Osteoblast (primary cell): ENCODE measurements at places on chromosomes 2 and 18.

- no peak overlapping the region for H3K27ac ChIP-seq
- no peaks in the 10 kb centered on the region for H3K27me3 ChIP-seq
- DNase-seq = no peak
- no peak overlapping the region for H3K4me3 ChIP-seq
- no peaks in the 10 kb centered on the region for H3K4me1 ChIP-seq
- no peaks in the 10 kb centered on the region for H3K36me3 ChIP-seq
Measured at GRCh38 chr2:138724327-138724726, 55.9 kb downstream of the NXPH2 start.

DNA sequence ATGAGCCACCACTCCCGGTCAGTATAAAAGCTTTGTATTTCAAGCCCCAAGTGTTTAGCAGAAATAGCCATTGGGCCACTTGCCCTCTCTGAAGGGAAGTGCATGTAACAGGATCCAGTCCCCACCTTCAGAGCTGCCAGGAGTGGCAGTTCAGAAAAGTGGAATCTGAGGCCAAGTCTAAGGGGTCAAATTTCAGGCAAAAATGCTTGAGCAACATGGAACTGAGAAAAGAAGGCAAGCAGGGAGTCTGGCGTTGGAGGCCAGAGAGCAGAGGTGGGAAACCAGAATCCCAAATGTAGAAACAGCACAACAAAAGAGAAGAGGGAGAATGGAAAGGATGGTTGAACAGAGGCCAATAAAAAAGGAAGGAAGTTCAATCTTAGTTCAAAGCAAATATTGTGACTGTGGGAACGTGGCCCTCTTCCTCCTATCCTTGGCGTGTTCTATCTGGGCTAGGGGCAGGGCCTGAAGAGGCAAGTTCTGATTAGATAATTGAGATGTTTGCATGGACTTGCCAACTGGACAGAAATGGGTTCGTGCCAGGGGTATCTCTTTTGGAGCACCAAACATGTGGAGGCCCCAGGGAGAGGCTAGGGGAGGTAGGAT lies 102.2 kb downstream of the AP1S3 start:
- H3K36me3 ChIP-seq = no peaks in the 10 kb centered on the region
- no peak for DNase-seq
- no peaks in the 10 kb centered on the region for H3K27me3 ChIP-seq

DNA sequence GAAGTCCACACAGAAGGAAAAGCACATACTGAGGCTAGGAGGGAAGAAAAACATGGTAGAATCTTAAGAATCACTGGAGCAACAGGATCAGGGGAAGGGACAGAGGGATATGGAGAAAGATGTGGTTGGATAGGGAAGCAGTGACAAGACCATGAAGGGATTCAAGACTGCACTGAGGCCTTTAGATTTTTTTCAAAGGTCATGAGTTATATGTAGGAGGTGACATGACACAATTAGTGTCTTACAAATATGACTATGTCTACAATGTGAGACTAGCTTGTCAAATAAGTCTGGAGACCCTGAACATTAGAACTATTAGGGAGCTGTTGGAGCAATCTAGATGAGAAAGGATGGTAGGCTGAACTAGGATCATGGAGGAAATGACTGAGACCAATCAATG lies 1130.3 kb upstream of the ZEB2 start:
- H3K36me3 ChIP-seq = no peaks in the 10 kb centered on the region
- H3K4me1 ChIP-seq = peaks cover 18% of the 10 kb centered on the region
- no peak for DNase-seq
- no peak overlapping the region for H3K4me3 ChIP-seq
- H3K27ac ChIP-seq = no peak overlapping the region

DNA sequence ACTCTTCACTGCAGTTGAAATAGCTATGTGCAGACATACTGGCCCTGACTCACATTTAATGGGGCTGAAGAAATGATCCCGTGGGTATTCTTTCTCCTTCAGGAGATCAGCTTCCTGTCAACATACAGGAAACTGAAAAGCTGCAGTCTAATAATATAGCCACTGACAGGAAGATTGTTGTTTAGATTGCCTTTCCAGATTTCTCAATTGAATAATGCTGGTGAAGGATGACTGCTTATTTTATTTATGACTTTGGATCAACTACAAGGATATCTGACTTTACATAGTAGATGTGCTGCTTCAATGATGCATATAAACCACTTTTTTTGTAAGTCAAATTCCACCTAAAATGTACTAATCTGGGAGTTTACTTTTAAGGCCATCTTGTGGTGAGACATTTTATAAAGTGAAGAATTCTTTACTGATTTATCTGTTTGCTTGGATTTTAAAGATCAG lies 93.4 kb upstream of the MAP4K3 start:
- no peaks in the 10 kb centered on the region for H3K27me3 ChIP-seq
- H3K36me3 ChIP-seq = no peaks in the 10 kb centered on the region
- peak overlapping the region; percentile 48 for H3K27ac ChIP-seq
- peak; percentile 84 for DNase-seq

GRCh38 chr2:129709001-129709955 lies 270.2 kb upstream of the RAB6C start:
- no peaks in the 10 kb centered on the region for H3K27me3 ChIP-seq
- no peaks in the 10 kb centered on the region for H3K4me1 ChIP-seq
- H3K4me3 ChIP-seq = no peak overlapping the region
- H3K27ac ChIP-seq = no peak overlapping the region
- no peak for DNase-seq

DNA sequence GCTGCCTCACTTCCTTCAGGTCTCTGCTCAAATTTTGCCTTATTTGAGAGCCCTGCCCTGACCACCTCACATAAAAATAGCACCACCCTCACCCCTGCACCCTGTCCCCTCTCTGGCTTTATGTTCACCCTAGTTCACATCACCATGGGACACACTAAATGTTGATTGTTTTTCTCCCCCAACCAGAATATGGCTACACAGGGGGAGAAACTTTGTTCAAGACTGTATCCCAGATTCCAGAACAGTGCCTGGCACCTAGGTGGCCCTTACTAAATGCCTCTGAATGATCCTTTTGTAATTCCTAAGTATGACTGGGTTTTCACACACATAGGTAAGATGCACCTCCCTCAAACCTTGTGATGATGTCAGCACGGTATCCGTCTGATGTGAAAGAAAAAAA lies 28.4 kb upstream of the CATIP start:
- no peak overlapping the region for H3K27ac ChIP-seq
- peaks cover 15% of the 10 kb centered on the region for H3K4me1 ChIP-seq
- H3K27me3 ChIP-seq = no peaks in the 10 kb centered on the region
- DNase-seq = peak; percentile 67
- no peaks in the 10 kb centered on the region for H3K36me3 ChIP-seq

DNA sequence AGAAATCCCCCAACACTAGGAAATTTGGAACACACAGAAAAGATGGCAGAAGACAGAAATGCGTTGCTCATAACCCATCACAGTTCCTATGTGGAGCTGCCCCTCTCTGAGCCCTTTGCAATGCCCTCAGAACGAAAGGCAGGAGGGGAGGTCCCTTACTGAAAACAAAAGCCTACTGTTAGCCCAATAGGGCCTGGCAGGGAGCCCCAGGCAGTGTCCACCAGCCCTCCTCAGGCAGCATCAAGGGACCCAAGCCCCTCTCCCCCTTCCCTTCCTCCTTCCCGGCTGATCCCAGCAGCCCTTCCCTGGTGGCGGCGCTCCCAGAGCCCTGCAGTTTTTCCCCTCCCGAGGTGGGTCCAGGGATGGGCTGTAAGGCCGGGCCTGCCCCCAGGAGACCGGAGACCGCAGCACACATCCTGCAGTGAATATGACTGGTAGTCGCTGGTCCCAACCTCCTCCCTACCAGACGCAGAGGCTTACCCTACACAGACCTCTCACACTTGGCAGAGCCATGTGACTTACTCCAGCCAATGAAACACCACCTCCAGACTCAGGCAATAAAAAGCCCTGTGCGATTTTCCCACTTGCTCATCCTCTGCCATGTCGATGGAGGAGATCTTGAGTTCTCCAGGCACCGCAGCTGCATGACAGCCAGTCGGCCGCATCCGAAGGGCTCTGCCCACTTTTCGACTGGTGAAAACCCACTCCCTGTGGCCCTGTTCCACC lies 19.4 kb upstream of the DUSP2 start:
- H3K27me3 ChIP-seq = no peaks in the 10 kb centered on the region
- no peak overlapping the region for H3K4me3 ChIP-seq
- DNase-seq = peak; percentile 83
- no peak overlapping the region for H3K27ac ChIP-seq
- no peaks in the 10 kb centered on the region for H3K36me3 ChIP-seq

DNA sequence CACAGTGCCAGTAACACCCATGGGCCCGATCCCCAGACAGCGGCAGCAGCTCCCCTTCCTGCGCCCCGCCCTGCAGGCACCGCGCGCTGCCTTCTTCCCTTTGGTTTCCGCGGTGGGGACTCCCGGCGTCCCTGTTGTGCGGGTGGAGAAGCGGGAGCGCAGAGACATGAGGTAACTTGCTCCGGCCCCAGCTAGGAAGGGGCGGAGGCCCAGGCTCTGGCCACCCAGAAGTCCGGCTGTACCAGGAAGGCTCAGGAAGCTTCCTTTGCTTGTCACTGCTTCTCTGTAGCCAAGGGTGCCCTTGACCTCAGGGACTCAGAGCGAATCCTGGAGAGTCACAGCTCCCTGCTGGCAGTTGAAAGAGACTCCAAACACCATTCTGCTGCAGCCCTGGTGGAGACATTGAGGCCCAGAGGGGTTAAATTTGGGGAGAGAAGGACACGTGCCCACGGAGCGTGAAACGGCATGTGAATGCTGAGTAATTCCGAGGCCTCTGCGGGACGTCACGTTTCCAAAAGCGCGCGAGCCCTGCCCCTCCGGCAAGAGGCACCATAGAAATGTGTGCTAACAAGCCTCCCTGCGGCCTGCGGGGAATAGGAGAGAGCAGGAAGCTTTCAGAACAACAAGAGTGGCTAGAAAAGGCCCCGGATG lies 6.7 kb upstream of the ADCY3 start:
- no peak overlapping the region for H3K27ac ChIP-seq
- DNase-seq = peak; percentile 91
- H3K27me3 ChIP-seq = no peaks in the 10 kb centered on the region
- H3K36me3 ChIP-seq = no peaks in the 10 kb centered on the region
- peaks cover 11% of the 10 kb centered on the region for H3K4me1 ChIP-seq
- H3K4me3 ChIP-seq = peak overlapping the region; percentile 53

DNA sequence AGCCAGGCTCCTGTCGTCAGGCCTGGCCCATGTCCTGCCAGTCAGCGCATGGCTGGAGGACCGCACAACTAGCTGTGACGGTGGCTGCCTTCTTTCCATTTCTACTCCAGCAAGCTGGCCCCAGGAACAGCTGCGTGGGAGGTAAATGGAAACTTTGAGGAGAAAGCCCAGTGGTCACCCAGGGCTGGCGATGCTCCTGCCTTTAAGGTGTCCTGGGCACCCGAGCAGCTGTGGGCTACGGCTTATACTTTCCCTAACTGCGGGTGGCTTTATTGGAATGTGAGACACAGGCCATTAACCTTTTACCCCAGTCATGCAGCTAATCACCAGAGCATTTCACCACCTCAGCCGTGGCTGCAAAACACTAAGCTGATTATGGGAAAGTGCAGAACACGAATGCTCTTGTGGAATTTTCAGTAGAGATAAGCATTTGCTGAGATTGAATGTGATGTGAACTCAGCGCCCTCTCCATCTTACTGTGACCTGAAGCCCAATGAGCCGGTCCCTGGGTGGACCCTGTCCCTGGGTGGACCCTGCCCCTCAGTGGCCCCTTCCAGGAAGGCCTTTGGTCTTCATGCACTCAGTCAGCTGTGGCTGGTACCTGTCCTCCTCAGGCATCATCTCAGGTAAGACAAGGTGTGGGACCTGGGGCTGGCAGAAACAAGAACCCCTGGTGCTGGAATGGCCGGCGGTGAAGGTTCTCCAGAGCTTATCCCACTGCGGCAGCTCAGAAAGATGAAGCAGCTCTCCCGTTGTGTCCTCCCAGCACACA lies 275.4 kb upstream of the HS6ST1 start:
- H3K4me1 ChIP-seq = no peaks in the 10 kb centered on the region
- H3K27me3 ChIP-seq = peaks cover 4% of the 10 kb centered on the region
- H3K27ac ChIP-seq = no peak overlapping the region

DNA sequence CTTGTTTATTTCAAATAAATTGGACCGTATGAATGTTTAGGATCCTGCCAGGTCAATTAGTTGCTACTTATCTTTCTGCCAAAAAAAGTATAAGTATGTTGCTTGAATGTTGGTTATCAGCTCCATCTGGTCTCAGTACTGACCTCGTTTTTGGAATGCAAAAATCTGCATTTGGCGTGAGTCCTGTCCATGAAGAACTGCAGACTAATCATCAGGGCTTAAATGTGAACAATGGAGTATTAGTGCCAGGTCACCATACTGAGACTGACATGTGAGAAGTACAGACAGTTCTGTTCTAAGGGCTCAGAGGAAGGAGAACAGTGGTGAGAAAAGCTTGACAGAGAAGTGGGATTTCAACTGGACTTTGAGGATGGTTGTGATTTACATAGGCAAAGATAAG lies 393.1 kb upstream of the SLC14A2 start:
- peaks cover 10% of the 10 kb centered on the region for H3K4me1 ChIP-seq
- H3K4me3 ChIP-seq = no peak overlapping the region
- H3K27ac ChIP-seq = no peak overlapping the region
- no peak for DNase-seq

GRCh38 chr2:223047260-223047761 lies 4.7 kb upstream of the KCNE4 start:
- peak; percentile 96 for DNase-seq
- no peaks in the 10 kb centered on the region for H3K27me3 ChIP-seq
- peaks cover 43% of the 10 kb centered on the region for H3K4me1 ChIP-seq
- peak overlapping the region; percentile 43 for H3K4me3 ChIP-seq
- peak overlapping the region; percentile 89 for H3K27ac ChIP-seq
- no peaks in the 10 kb centered on the region for H3K36me3 ChIP-seq

DNA sequence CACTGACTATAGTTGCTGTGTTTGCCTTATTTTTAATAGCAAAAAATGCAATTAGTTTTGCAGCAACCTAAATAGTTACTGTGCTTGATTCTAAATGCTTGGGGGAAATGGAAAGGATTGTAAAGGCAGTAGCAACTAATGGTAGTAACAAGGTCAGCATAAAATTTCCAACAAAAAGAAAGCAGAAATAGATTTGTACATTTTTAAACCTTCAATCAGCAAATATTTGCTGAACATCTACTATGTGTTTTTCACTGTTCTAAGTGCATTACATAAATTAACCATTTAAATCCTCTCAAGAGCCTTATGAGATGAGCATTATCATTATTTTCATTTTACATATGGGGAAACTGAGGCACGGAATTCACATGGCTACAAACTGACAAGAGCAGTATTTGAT lies 308.0 kb upstream of the UBE2E3 start:
- no peak for DNase-seq
- no peak overlapping the region for H3K27ac ChIP-seq
- H3K27me3 ChIP-seq = no peaks in the 10 kb centered on the region
- no peaks in the 10 kb centered on the region for H3K36me3 ChIP-seq
